Activated CD4-positive, alpha-beta T cell treated with anti-CD3 and anti-CD28 coated beads for 24 hours (primary cell): ENCODE measurements at places on chromosomes 4 and X.

GRCh38 chr4:27191592-27191991 is 331.0 kb downstream of the STIM2 start:
- DNase-seq, result no peak

GRCh38 chrX:10014462-10015354 is 47.5 kb downstream of the CLDN34 start:
- DNase-seq, result peak; percentile 50

DNA sequence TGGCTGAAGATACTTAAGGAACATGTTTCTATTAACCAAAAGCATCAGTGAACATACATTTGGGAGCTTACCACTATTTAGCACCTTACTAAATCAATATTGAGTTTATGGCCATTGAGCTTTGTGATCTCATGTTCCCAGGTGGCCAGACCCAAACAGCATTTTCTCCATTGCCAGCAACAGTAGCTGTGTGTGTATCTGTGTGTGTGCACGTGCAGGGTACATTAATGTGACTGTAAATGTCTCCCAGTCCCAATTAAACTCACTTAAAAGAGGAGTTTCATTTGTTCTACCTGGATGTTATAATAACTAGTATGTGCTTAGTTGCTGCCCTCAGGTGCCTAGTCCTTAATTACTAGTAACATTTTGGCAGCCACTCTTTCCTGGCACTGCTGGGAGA is 282.4 kb downstream of the NR3C2 start:
- no peak for DNase-seq

DNA sequence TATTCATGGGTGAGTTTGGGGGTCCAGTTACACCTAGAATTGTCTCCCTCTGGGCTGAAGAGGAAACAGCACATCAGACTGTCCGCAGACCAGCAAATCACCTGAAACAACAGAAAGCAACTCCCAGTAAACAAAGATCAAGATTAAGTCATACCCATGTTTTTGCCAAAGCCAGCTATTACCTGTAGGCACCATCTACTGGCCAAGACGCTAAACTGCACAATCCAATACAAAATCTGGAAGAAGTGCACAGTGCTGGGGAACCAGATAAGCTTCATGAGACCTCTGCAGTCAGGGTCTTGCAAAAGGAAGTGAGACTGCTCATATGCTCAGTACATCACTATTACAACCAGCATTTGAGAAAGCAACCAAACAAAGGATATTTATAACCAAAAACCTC is 157.5 kb upstream of the ITM2A start:
- DNase-seq, result no peak

DNA sequence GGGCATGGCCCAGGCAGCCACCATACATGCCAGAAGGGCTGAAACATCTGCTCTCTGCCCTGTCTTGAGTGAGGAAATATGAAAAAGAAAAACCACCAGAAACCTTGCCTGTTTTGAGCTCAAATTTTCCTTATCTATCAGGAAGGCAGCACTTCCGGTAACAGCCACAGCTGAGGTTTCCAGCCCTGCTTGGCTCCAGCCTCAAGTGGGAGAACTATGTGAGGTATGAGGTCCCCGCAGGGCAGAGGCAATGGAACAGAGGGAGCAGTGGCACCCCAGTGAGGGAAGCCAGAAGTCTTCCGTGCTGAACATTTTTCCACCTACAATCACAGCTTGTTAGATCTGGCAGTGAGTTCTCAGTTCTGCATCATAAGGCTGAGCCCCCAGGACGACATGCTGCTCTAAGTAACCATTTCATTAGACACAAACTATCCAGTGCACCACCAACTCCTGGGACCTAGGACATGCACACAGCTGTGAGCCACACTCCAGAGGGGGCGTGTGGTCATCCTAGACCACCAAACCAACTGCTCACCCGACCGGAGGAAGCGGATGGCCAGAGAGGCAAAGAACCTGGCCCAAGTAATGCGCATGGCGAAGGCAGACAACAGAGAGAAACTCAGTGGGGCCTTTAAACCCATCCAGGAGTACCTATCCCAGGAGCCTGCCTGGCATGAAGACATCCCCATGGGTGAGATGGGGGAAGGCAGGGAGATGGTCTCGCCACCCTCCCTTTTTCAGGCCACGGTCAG is 22.6 kb downstream of the WDR1 start:
- DNase-seq, result no peak

DNA sequence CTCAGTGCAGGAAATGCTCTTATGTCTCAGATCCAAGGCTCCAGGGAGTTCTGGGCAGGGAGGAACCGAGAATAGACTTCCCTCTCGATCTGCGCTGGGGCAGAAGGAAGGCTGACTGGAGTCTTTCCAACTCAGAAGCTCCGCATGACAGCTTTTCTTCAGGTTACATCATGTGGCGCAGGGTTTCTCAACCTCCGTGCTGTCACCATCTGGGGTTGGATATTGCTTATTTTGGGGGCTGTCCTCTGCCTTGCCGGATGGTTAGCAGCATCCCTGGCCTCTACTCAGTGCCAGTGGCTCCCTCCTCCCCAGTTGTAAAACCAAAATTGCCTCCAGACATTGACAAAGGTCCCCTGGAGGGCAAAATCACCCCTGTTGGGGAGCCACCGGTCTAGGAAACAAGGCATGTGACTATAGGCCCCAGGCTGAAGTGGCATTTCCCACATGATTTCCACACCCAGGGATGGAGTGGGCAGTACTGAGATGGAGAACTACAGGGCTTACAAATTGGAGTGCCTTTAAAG is 21.4 kb downstream of the REELD1 start:
- DNase-seq, result no peak

DNA sequence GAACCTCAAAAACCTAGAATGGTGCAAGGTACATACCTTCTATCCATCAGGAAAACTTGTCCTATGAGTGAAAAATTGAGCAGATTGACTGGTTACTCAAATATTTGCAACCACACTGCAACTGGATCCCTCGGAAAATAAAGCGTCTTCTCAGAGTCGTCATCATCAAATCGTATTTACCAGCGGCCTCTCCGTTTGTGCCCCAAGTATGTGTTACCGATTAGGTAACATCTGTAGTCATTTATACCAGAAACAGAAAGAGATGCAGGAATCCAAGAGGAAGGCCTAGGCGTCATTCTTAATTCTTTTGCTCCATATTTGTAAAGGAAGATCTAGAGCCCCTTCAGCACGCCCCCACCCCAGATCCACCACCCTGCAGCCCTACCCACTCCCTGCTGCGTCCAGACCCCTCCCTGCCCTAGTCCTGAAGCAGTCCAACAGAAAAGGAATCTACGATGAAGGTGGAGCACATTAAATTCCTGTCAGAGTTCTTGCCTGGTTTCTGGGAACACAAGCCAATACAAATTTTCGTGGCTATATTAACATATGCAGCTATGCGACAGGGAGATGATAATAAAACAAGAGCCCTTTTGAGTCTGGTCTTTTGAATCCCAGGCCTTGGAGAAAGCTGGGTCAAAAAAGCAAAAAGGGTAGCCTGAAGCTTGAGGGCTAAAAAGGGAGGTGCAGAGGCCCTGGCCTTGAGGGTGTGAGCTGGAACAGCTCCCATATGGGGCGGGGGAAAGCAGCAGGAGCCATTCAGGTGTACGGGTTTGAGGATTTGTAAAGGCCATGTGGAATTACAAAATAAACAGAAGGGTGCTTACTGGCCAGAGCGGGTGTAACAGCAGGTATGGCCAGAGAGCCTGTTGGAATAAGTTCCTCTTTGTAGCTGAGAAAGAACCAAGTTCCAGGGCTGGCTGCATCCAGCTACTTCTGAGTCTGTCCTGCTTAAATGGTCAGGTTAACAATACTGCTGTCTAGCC is 77.0 kb downstream of the ZNF827 start:
- no peak for DNase-seq

DNA sequence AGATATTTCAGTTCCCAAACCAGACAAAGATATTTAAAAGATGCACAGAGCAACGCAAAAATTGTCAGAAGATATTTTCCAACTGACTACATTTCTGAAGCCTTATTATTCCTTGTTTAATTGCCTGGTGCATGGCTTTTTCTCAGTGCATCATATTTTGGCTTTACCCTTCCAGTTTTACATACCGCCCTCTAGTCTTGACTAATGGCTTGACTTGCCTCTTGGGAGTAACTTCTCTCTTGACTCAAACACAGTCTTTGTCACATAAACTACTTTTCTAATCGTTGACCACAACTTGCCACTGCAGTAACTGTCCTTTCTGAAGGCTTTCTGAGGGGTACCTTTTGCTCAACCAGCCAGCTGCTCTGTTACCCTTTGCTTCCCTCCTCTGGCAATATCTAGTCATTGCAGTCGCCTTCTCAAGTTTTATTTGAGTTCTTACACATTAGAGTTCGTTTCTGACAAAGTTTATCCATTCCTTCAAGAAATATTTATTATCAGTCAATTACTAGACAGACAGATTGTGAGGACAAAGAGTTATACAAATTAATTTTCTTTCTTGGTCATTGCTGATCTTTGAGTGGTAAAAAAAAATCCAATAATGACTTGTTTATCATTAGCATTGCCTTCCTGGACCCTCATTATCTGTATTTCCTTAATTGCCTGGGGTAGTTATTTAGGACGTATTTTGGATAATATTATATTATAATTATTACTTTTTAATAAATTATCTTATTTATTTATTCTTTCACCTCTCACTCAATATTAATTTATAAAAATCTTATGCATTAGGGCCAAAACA is 506.9 kb upstream of the PCDH10 start:
- no peak for DNase-seq

GRCh38 chr4:5373327-5373726 is 322.0 kb downstream of the STK32B start:
- DNase-seq, result no peak

DNA sequence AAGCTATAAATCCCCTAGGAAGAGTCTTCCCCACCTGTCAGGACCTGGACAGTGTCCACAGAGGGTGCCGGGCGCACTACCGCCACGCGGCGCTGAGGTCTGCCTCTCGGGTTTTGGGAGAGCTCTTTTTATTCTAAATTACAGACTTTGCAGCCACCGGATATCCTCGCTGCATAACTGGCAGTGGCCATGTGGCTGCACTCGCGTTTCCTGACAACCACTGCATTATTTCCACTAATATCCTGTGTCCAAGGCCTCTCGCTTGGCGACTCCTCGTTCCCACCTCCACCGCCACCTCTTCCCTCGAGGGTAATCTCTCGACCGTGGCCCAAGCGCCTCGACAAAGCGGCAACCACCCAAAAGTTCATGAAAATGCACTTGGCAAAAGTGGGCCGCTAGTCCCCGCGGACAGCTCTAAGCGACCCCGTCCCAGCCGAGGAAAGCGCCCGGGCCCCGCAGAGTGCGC is 512 bp upstream of the TMEM131L start:
- no peak for DNase-seq

DNA sequence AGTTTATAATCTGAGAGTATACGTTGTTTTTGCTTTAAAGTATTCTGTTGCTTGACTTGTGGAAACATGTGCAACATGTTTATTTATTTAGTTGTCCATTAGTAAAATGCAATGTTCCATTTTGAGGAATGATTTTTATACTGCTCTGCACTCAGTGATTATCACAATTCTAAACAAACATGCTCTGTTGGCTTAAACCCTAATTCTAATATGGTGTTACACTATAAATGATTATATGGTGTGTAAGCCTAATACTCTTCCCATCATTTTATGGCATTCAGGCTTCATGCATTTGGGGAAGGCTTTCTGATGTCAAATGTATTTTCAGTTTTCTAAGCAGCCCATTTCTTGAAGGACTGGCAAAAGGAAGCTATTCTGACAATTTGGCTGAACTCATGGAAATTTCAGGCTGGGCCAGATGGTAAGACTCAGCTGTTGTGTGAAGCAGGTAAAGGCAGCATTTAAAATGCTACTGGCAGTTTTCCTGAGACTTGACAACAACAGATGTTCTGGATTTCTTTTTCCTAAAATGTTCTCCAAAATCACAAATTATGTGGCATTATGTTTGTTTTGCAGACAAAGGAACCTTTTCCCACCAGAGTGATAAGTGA is 336.7 kb upstream of the GNPDA2 start:
- no peak for DNase-seq

- DNase-seq, result no peak
Observed at GRCh38 chrX:9383655-9384054, 81.2 kb upstream of the TBL1X start.

GRCh38 chrX:66018585-66019309 is 21.1 kb downstream of the VSIG4 start:
- no peak for DNase-seq

DNA sequence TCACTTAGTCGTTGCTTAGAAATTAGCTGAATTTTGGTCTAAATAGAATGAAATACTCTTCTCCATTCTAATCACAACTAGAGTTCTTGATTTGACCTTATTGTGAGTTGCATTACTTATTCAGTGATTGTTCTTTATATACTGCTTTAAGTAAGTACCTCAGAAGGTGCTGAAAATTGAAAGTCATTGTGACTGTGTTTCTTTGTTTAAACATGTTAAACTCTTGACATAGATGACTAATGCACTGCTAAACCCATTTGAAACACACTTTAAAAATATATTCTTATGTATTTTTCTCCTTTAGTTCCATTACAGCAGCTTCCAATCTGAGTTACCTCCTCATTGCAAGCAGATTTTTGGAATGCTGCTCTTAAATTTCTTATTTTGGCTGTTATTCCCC is 9.1 kb downstream of the TSPAN7 start:
- no peak for DNase-seq

DNA sequence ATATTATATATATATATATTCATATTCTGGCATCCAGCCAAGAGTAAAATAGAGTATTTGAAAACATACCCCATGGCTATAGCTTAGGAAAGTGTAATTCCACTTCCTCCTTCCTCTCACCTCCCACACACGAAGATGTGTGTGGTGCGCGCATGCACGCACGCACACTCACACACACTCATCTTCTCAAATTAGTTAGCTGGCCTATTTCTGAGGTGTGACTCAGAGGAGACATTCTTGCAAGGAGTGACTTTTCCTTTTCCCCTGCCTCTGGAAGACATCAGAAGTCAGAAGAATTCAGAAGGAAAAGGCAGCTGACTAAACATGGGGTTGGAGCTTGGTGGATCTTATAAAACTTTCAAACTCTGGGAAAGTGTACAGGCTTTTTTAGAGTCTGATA is 8.8 kb downstream of the ENPEP start:
- no peak for DNase-seq

DNA sequence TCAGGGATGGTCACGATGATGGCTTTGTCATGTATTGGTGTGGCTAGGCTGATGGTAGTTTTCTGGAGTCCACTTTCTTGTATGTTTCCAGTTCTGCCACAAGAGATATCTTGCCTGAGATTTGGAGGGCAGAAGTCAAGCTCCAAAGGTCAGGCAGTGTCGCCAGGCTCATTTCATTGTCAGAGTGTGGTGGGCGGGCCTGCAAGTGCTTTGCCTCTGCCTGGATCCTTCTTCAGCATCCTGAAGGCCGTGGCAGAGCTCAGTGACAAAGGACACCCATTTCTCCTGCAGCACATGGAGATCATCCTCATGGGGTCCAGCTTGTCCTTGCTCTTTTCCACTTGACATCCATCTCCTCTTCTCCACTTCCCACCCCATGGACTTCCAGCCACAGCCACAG is 139.7 kb downstream of the SMIM20 start:
- DNase-seq, result no peak

DNA sequence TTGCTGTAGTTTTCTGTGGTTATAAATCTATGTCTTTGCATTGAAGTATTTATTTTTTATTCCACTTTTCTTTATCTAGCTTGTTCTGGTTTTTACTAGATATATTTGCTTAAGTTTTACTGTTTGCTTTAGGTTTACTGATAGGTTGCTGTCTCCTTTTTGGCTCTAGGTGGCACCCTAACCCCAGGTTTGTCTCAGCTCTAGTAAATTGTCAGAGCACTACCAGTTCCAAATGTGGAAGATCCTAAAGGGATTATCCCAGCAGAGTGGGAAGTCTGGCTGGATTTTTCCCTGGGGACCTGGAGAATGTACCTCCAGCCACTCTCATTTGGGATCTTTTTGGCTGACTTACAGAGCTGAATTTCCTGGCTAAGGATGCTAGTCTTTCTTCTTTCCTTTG is 106.1 kb downstream of the PBDC1 start:
- peak; percentile 2 for DNase-seq
